LNCaP clone FGC (cell line): ENCODE measurements at places on chromosomes 6 and 20.

- DNase-seq, result no peak
Measured at GRCh38 chr20:61449057-61449609, 197.1 kb downstream of the CDH4 start.

DNA sequence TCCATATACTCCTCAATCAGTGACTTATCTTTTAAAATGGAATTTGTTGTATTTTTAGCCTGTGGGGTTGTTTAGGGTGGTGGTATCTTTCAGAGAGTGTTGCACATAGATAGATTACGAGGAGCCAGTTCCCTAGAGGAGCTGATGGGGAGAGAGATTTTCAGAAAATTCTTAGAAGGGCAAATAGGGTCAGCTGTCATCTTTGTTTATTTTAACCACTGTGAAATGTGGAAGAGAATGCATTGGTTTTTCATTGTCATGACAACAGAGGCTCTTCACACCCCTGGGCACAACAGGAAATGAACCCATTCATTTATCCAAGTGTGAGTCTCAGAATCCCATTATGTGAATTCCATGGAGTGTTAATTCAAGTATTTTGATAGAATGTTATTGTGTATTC is 188.4 kb downstream of the JARID2 start:
- no peak for DNase-seq

- no peak for DNase-seq
Measured at GRCh38 chr6:135922746-135923145, 71.2 kb downstream of the PDE7B start.

- no peak for DNase-seq
Measured at GRCh38 chr6:3538536-3538935, 81.7 kb upstream of the SLC22A23 start.

- no peak for DNase-seq
Measured at GRCh38 chr6:95325916-95326315, 251.4 kb upstream of the MANEA start.

- no peak for DNase-seq
Measured at GRCh38 chr6:165766457-165766856, 103.4 kb upstream of the PDE10A start.

DNA sequence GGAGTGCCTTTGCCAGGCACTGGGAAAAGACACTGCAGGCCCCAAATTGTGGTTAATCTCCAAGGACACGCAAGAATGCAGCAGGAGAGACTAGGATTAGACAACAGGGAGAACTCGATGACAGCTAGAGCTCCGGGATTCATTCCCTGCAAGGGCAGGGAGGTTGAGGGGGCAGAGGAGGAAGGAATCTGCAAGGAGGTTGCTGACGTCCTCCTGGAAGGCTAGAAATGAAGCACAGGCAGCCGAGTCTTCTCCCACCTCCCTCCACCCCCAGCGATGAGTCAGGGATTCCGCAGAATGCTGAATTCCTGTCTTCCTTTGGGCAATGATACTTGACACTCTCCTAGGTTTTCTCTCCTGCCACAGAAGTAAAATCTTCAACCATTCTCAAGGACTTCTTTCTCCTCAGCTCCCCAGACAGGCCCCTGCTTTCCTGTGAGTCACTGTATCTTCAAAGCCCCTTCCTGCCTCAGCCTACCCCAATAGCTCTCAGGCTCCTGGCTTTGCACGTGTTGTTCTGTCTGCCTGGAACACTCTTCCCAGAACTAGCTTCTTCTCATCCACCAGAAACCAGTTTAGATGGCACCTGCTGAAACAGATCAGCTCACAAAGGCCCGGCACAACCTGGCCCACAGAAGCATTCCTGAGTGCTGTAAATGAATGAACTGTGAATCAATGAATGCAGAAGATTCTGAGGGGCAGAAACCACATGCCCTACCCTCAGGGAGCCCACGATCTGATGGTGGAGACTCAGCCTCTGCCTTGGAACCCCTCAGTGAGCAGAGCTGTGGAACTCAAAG is 85.6 kb downstream of the MRPL14 start:
- no peak for DNase-seq

DNA sequence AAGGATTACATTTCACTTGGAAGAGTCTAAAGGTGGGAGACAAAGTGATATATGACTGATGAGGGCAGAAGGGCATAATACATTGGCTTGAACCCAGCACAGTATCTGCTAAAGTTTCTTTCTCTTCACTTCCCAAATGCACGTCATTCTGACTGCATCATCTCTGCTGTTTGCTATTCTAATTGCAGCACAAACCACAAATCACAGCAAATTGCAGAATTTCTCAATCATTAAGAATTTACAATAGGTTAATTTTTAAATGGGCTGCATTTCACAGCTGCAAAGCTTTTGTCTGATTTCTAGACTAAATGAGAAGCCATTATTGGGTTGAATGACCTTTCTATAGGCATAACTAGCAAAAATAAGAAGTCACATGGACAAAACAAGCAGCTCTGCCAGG is 337.0 kb downstream of the RNGTT start:
- DNase-seq, result no peak

DNA sequence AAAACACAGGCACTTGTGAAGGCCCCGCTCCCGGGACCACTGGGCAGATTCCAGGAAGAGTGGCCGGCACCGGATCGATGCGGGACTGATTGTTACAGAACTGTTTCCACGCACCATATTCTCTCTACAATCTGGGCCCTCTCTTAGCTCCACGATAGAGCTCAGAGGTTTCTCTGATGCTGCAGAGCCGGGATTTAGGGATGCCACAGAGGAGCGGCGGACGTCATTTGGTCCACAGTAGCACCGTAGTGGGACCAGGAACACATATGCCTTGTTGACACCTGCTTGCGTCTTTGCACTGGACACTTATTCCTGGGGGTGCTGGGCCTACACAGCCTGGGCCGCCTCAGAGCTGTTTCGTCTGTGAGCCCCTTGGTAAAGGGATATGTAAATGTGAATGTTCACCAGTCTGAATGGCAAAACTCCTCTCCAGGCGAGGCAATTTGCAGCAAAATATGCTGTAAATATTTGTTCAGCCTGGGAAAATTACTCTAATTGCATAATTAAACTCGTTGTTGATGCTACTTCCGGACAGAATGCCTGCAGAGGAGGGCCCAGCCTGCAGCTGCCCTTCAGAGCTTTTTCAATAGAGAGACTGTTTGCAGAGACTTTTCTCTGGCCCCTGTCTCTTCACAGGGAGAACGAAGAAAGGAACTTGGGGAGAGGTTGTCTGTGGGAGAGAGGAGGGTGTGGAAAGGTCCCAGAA is 9.4 kb downstream of the PCK1 start:
- no peak for DNase-seq

GRCh38 chr20:41748756-41749582 is 130.8 kb upstream of the CHD6 start:
- no peak for DNase-seq

DNA sequence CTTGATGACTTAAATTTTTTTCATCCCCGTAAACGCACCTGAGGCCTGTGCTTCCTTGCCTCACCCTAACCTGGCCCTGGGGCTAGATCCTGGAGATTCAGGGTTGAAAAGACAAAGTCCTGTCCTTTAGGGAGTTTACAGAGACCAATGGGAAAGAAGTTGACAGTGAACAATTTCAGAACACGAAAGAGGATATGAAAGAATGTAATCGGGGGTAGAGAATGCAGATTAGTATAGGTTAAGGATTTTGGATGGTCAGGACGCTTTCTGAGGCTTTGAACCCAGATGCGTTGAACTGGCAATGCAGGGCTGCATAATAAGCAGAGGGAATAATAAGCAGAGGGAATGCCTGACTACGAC is 1.7 kb upstream of the FBXO5 start:
- DNase-seq, result no peak

DNA sequence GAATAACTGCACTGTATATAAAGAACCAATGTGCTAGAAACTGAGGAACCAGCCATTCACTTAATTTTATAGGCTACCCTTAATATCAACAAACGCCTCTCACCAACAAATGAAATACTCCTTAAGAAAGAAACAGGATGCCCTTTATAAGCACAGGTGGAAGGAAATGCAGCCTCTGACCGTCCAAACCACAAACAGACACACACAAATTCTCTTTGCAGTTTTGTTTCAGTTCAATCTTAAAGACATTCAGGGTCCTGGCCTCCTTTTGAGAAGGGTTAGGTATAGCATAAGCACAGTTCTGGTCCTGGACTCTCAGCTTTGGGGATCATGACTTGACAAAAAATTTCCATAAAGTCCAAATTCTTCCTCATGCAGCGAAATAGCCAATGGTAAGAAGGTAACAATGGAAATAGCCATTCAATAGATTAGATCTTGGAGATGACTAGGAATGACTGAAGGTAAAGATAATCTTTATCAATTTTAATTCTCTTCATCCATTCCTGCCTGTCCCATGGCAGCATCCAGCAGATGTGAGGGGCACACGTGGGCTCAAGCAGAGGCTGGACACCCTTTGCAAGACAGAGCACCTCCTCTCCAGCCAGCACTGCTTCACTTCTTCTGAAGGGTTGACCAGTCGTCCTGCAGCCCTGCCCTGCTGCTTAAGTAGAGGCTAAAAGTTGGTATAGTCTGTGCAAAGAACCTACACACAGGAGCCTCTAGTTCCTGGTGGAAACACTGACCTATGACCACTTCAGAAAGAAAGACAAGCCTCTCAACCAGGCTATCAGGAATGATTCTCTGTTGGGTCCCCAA is 123.9 kb downstream of the CD83 start:
- DNase-seq, result no peak

GRCh38 chr20:62285722-62286121 is 17.1 kb upstream of the ADRM1 start:
- DNase-seq, result no peak

DNA sequence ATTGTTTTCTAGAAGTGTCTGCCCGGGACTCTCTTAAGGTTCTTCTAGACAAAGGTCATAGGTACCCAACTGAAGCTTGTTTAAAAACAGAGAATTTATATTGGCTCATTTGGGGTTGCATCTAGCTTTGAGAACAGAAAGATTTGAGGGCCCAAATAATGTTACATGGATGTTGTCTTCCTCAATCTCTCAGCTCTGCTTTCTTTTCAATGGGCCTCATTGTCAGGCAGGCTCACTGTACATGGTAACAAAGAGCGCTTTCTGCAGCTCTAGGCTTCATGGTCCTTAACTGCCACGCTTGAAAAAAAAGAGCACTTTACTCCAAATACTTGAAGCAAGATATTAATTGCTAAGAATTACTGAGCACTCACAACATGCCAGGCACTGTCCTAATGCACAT is 22.2 kb downstream of the NHLRC1 start:
- no peak for DNase-seq

DNA sequence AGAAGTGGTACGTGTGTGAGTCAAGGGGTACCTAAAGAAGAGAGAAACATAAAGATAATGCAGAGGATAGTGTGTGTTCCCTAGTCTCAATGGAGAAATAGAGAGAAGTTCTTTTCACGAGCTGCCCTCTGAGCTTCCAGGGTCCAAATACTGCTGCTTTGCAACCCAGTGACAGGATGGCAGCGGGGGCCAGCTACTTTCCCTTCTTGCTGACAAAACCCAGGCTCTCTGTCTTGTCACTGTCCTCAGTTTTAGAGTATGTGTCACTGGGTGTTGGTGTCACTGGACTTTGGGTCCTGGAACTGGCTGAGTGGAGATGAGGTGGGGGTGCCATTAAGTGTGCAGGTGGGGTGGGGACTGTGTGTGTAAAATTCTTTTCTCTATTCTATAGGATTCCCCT is 265.6 kb downstream of the CDC5L start:
- DNase-seq, result no peak

- DNase-seq, result no peak
Measured at GRCh38 chr20:3045042-3045815, 623 bp upstream of the MRPS26 start.

DNA sequence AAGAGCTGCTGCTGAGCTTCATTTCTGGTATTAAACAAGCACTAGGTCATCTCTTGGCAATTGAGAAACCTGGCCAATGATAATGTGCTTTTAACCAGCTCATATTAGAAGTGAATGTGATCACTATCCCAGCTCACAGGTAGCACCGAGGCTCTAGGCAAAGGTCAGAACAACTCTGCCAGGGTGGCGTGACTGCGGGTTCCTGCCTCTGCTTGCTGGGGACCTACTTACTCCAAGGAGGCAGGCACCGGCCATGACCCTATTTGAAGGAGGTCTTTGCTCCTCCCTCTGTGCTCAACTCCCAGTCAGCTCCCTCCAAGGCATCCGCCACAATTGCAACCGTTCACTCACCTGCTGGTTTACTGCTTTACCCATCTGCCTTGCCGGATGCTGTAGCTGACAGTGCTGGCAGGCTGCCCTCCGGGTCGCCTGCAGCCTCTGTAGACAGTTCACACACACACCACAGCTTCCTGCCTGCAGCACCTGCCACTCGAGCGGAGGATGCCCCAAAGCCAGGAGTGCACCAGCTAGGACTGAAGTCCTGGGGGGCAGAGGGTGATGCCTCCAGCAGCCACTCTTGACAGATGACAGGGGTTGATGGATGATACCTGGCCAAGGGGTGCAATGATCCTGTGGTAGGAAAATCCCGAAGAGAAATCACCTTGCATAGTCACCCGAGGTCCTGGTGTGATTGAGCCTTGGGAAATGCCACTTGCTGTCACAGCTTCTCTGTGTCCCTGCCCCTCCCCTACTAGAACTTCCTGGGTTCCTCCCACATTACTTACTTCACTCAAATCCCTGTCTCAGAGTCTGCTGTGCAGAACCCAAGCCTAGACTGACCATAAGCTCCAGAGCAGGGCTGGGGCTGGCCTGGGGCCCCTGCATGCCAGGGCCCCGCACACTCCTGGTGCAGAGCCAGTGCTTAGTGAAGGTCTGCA is 8.8 kb upstream of the VSX1 start:
- no peak for DNase-seq

- no peak for DNase-seq
Measured at GRCh38 chr6:123529058-123529457, 107.7 kb downstream of the TRDN start.

GRCh38 chr6:168292826-168293225 is 26.8 kb downstream of the DACT2 start:
- DNase-seq, result no peak

DNA sequence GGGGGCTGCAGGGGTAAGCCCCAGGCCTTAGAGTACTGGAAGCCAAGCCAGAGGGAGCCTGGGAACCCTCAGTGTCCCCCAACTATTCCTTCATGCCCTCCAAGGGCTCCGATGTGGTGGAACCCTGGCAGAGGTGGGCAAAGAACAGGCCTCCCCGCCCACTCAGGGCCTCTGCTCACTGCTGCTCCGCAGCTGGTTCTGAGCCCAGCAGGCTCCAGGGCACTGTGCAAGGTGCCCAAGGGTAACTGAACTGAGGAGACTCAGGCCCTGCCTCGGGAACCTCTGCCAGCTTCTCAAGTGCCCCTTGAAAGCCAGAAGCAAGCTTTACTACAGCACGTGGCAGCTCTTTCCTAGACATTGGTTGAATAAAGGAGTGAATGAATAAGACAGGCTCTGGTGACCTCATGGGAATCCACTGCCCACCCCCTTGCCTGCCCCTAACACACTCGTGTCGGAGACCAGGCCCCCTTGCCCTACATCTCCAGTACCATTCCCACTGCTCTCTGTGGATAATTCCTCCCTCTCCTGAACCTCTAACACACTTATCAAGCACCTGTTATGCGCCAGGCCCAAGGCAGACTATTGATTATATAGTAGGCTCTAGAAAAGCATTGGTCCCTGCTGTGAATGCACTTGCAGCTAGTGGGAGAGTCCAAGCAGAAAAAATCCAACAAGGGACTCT is 55.0 kb downstream of the TOX2 start:
- DNase-seq, result no peak

GRCh38 chr6:95768539-95768938 is 191.2 kb downstream of the MANEA start:
- no peak for DNase-seq
